Neural progenitor cell (in vitro differentiated cells): ENCODE measurements at places on chromosomes 12 and 14. TPM values are rescaled to one million over a fixed set of nuclear protein-coding genes. Genes with fewer than 3 reads are reported as not detected.

Gene INSM2
- total RNA-seq: not detected in 2 replicates

Gene FAM161B
- total RNA-seq: 0.13 and 1.4 TPM in 2 replicates

Gene SERPINA12
- not detected in 2 replicates for total RNA-seq

Gene EIF2S3B
- 1.4 and 1.8 TPM in 2 replicates for total RNA-seq

Gene PDE3A
- 0.22 and 0.47 TPM in 2 replicates for total RNA-seq

Gene LIN7A
- total RNA-seq: 18.3 and 31.7 TPM in 2 replicates

GRCh38 chr12:54988402-54989054, 4.0 kb upstream of the TESPA1 start:
- no peak for DNase-seq

DNA sequence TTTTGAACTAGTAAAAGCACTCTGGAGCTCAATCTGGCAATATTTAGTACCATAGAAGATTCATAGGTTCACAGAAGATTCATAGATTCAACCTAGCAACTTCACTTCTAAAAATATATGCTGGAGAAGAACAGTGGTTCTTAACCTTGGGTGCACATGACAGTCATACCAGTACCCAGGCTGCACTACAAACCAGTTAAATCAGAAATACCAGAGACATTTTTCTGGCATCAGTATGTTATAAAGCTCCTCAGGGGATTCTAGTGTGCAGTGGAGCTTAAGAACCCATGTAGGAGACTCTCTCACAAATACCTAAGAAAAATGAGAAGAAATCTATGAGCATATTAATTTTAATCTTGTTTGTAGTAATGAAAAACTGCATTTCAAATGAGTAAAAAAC, 46.6 kb downstream of the CNTN1 start:
- no peak for DNase-seq

GRCh38 chr12:3885277-3886094, 12.3 kb upstream of the PARP11 start:
- DNase-seq: peak; percentile 70

DNA sequence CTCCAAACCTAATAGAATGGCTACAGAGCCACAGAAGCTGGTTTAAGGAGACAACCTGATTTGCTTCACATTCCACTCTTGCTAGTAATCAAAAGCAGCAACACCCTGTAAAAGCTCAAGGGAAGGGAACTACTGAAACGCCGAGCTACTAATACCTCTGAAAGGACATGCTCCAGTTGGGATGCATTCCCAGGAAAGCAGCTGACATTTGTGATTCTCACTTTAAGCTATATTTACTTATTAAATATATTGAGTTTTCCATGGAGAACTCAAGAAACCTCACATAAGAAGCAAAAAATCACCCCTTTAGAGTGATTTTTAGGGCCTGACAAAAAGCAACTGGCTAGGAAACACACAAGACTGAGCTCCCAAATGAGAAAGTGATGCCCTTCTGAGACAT, 1073.0 kb upstream of the FLRT2 start:
- peak; percentile 9 for DNase-seq

DNA sequence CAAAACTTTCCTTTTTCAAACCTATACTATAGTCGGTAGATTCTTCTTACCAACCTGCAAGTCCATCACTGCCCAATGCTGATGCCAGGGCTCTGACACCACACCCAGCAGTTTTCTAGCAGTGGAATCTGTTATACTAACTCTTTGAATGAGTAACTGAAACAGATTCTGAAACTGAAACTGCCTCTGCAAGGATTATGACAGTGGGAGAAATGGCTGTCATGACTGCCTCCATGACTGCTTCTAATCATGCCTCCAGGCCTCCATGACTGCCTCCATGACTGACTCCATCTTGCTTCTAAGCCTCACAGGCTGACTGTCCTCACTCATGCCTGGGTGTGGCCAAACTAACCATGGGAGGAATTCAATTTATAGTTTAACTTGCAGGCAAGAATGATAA, 29.4 kb upstream of the OXA1L start:
- no peak for DNase-seq

DNA sequence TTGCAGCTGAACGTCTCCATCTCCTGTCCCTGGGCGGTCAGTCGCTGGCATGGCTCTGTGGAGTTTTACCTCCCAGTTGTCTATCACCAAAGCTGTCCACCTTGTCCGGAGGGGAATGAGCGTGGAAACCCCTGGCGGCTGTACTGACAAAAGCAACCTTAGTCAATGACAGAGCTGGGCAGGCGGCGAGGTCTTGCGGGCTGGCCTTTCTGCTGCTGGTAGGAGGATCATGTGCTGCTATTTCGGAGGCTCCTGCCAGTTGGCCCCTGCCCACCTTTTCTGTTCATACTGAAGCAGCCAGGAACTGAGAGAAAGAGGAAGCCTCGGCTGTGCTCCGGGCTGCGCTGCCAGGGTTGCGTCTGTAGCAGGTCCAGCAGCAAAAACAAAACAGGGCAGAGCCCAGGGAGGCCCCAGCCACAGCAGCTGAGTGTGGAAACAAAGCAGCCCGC, 57.7 kb downstream of the HMGA2 start:
- DNase-seq: peak; percentile 54

- DNase-seq: peak; percentile 79
Observed at GRCh38 chr12:122022393-122023338, 982 bp downstream of the BCL7A start.

GRCh38 chr12:11837216-11837934, 187.9 kb downstream of the ETV6 start:
- no peak for DNase-seq

GRCh38 chr12:86196465-86196864, 59.7 kb downstream of the MGAT4C start:
- no peak for DNase-seq

DNA sequence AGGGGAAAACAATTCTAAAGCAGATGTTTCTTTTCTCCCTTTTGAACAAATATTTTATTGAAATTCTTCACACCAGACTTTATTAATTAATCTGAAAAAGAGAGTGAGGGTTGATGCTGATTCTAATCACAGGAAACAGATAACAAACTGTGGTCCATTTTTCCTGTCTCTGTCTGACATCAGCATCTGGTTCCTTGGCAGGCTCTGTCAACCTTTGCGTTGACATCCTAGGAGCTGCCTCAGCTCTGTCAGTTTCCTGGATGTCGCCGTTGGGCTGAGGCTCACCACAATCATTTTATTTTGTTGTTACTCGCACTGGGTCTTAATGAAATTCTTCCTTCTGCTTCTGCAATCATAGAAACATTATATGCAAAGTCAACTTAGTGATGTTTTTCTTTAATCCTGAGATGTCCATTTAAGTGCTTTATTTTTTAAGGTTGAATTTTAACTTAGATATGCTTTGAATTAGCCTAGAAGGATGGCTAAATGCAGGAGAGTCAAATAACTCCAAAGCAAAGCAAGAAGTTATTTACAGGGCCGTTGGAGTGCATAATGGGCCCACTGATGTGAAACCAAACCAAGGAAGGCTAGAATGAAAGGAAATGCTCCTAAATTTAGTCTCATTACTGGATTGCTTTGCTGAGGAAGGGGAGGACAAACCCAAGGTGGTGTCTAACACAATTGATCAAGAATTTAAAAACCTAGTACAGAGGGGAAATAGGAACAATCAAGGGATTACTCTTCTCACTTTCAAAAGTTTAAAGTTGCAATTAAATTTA, 542.4 kb downstream of the FLRT2 start:
- no peak for DNase-seq

DNA sequence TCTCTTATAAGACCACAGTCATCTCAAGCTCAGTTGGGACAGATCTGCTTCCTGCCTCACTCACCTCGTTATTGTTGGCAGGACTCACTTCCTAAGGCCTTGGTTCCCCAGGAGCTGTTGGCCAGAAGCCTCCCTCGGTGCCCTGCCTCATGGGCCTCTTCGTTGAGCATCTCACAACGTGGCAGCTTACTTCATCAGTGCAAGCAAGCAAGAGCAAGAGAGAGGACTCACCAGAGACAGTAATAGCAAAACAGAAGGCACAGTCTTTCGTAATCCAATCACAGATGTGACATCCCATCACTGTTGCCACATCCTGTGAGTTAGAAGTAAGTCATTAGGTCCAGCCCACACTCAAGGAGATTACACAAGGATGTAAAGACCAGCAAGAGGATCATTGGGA, 5.1 kb upstream of the NUMB start:
- DNase-seq: no peak
